Kidney capillary endothelial cell (primary cell): ENCODE measurements at places on chromosomes 3 and 15.
A peak's percentile ranks its signal among the peaks of the same experiment; 100 is the strongest.

GRCh38 chr15:78224023-78224411 lies 10.3 kb downstream of the ACSBG1 start:
- DNase-seq: no peak

GRCh38 chr3:119160361-119160760 lies 13.0 kb upstream of the UPK1B start:
- DNase-seq: no peak

GRCh38 chr3:36714343-36715086 lies 49.8 kb downstream of the DCLK3 start:
- DNase-seq: no peak

GRCh38 chr3:58236527-58237237 lies 910 bp upstream of the ABHD6 start:
- no peak for DNase-seq

- DNase-seq: no peak
These were observed 29.8 kb upstream of the FAH start for GRCh38 chr15:80123034-80123433.

DNA sequence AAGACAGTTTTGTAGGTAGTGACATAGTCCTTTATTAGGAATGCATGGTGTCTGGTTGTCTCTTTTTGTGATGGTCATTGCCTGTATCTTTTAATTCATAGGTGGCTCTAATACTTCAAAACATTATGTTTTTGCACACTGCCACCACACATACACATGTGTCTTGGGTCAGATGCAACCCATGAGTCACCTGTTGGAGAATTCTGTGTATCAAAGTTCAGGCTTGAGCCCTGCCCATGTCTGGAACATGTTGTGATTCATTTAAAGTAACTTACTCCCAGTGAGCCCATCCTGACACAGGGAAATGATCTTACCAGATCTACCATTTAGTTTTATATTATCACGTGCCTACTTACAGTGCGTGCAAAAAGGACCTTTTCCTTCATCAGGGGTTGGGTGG lies 142.7 kb downstream of the GHSR start:
- peak; percentile 16 for DNase-seq

DNA sequence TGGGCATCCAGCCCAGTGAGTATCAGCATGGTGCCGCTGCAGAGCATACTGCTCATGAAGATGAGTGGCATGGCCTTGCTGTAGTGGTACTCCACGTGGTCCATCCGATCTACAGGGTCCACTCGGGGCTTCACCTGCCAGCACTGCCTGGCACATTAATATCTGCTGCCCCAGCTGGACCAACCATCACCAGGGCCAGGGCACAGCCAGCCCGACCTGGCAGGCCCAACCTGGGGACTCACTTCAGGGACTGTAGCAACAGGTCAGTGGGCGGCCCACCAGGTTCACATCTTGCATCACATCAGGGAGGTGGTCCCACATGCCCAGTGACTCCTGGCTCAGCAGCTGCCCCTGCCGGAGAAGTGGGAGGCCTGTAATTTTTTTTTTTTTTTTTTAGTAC lies 48.1 kb downstream of the CDIN1 start:
- no peak for DNase-seq

DNA sequence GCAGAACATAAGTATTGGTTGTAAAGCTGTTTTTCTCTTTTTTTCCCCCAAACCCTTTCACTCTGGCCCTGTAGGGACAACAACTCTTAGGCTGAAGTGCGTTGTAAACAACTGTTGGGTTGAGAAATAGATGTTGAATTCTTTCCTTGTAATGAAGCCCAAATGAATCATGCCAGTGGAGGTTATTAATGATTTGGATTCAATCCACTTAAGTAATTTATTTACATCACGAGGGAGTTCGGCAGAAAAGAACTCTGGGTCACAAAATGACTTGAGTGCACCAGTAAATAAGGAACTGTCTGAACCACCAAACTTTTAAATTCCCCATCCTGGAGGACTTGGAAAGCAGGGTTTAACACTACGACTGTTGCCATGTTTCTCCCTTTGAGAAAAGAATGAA lies 218.9 kb downstream of the PDZRN3 start:
- DNase-seq: no peak

DNA sequence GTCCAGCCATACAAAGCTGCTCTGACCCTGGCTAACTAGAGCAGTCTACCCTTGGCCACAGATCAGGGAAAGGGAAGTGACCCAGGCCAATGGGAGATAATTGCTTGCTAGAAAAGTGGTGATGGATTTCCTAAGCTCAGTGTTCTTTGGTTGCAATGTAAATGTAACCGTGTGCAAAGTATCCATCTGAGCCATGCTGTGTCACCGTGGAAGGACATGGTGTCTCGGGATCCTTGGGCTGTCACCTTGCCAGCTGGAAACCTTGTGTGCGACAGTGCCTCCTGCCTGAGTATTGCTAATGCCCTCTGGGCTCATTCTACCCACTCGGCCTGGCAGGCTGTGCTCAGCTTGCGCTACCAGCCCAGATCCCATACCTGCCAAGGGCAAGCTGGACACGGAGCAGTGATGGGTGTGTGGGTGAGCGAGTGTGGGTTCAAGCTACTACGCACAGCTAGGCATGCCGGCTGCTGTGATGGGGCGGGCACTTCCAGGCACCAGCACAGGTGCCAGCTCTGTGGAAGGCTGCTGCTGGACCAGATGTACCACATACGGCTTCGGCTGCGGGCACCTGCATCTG lies 10.7 kb upstream of the SIAH2 start:
- no peak for DNase-seq

DNA sequence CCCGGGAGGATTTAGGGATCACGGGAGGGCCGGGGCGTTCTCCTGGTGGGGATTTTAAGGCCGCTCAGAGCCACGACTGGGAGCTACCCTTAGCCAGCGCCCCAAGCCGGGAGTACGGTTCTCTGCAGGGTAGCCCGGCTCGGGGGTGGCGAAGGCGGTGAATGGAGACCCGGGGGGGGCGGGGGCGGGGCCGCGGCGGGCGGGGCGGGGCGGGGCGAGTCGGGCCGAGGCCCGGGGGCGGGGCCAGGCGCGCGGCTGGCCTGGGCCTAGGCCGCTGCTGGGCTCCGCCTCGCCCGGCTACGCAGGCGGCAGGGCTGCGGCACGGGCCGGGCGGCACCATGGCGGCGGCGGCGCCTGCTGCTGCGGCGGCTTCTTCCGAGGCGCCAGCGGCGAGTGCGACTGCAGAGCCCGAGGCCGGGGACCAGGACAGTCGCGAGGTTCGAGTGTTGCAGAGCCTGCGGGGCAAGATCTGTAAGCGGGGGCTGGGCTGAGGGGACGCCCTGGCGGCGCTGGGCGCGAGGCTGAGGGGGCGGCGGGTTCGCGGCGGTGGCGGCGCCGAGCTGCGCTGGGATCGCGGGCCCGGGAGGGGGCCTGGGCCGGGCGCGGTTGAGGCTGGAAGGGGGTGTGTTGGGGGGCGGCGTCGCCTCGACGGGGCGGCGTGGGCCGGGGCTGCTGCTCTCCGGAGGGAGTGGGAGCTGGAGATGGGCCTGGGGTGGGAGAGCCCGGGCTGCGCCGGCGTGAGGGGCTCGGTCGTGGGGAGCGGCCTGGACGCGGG lies at the start of gene RASA2:
Gene RASA2 (plus strand): TSS at position 282 of the 775 bp plus-strand sequence. CDS start 57 bp downstream, at position 339.
- DNase-seq: peak; percentile 68

DNA sequence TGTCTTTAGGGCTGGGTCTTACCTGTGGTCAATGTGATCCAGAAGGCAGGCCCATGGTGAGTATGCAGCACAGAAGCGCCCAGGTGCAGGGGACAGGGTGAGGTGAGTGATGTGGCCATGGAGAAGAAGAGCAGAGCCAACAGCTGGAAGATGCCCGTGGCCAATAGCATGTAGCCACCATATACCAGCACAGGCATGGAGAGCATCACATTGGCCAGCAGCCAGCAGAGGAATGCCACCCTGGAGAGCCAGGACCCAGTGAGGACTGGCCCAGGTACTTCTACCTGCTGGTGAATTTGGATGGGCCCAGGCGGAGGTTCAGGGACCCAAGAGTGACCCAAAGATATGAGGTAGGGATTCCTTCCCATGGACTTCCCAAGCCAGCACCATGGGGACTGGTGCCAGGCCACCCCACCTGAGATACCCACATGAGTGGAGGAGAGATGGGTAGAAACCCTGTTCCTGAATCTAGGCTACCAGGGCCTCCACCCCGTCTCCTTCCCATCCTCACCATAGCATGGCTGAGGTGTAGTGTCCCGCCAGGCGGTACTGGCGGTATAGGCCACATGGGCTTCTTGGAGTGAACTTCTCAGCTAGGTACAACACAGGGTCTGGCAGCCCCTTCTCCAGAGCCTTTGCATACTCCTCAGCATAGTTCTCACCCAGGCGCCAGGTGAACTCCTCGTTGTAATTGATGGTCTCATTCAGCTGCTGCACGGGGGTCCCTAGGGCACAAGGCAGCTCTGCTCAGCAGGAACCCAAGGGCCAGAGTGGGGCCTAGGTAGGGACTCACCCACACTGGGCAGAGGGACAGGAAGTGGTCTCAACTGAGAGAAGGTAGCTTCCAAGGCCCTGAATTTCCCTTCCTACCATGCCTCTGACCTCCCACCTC lies 6.2 kb downstream of the DUOXA2 start:
- DNase-seq: no peak

GRCh38 chr3:81485444-81485865 lies 276.0 kb downstream of the GBE1 start:
- DNase-seq: no peak

GRCh38 chr3:61358364-61358763 lies 107.1 kb upstream of the FHIT start:
- no peak for DNase-seq

DNA sequence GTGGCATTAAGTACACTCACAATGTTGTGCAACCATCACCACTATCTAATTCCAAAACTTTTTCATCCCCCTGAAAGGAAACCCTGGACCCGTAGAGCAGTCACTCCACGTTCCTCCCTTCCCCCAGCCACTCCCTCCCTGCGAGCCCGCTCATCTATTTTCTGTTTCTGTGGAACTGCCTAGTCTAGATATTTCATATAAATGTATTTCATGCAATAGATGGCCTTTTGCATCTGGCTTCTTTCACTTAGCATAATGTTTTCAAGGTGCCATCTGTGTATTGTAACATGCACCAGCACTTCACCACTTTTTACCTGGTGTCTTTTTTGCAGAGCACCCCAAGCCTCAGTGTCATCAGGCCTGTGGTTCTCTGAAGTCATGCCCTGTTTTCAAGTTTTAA lies 10.7 kb downstream of the CGNL1 start:
- DNase-seq: no peak

DNA sequence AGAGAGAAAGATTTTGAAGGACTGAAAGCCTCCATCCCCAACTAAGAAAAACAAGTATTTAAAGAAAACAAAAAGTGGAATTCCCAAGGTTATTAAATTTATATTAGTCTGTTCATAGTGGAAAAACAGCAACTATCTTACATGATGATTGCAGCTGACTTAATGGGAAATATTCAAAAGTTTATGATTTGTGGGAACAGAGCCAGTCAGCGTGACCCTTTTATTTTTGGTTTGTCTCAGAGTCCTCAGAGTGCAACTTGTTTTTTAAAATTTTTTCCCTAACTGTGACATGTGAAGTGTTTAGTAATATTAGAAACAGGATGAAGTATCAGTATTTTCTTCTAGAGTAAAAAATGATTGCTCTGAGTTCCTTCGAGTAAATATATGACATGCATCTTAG lies 441.9 kb upstream of the MCTP2 start:
- DNase-seq: no peak

- no peak for DNase-seq
These were observed 13.6 kb upstream of the GATM start for GRCh38 chr15:45391746-45392583.

GRCh38 chr3:167241048-167241845 lies 138.8 kb downstream of the ZBBX start:
- DNase-seq: no peak

DNA sequence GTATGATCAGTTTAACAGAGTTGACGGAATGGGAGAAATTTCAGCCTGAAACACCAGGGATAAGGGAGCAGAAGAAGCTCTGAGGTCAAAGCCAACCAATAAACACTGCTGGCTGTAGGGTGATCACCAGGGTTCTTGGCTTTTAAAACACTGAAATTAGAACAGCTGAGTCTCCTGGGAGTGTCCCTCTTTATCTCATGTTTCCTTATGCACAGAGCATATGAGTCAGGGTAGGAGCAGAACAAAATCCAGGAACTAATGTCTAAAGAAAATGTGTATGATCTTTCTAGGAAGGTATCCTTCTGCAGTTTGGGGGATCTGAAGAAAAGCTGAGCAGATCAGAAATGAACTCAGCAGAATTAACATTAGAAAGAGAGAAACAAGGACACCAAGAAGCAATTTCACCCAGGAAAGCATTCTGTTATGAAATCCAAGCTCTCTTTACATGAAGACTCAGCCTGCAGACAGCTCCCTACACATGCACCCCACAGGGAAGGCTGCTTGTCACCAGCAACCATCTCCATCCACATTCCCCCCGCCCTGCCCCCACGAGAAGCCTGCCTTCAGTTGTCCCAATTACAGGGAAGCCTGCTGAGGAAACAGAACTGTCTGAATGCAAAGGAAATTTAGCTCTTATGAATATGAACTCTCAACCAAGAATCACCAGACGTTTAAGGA lies 469.7 kb downstream of the PDCD6IP start:
- DNase-seq: no peak

- DNase-seq: no peak
These were observed 505.3 kb downstream of the NLGN1 start for GRCh38 chr3:173902871-173903270.

GRCh38 chr3:60631509-60631908 lies 619.7 kb downstream of the FHIT start:
- DNase-seq: no peak

DNA sequence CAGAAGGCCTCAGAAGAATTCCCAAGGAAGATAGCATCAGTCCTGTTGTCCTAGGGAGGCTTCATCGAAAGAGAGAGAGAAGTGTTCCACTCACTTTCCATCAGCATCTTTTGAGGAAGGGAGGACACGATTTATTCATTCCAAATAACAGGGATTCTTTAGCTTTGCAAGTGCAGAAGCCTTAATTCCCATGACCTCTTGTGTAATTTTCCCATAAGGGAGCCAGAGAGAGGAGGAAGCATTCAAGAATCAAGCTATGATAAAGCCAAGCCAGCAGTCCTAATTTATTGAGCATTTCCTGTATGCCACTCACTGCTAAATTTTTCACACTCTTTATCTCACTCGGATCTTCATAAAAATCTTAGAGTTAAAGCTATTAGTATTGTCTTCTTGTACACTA lies 169.7 kb upstream of the MITF start:
- no peak for DNase-seq
